ENCODE measurements at places on chromosomes 11 and 22.

DNA sequence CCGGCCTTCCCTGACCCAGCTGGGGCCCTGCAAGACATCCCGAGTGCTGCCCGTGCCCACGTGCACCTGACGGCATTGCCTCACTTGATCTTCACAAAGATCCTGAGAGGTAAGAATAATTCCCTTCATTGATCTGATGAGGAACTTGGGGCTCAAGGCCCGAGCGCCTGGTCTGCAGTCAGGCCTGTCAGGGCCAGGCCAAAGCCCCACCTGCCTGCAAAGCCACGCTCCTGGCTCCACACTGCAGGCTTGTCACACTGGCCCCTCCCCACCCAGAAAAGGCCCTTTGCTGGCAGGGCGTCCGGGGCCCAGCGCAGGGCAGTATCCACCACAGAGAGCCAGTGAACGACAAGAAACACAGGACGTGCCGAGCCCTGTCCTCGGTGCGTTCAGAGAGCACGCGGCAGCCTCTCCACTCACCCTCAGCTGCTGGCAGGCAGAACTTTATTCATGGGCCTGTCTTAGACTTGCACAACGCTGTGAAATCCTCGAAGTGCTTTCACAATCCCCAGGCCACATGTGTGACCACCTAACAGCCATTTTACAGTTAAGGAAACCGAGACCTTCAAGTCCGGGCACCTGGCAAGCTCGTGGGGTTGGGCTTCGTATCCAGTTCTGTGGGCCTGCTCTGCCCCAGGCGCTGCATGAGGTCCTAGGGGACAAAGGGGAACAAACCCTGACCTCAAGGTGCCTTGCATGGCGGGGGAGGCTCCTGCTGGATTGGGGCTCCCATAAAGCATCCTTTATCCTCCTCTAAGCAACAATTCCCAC lies 14.8 kb downstream of the KIAA0930 start:
- DNase-seq = peak; percentile 19

DNA sequence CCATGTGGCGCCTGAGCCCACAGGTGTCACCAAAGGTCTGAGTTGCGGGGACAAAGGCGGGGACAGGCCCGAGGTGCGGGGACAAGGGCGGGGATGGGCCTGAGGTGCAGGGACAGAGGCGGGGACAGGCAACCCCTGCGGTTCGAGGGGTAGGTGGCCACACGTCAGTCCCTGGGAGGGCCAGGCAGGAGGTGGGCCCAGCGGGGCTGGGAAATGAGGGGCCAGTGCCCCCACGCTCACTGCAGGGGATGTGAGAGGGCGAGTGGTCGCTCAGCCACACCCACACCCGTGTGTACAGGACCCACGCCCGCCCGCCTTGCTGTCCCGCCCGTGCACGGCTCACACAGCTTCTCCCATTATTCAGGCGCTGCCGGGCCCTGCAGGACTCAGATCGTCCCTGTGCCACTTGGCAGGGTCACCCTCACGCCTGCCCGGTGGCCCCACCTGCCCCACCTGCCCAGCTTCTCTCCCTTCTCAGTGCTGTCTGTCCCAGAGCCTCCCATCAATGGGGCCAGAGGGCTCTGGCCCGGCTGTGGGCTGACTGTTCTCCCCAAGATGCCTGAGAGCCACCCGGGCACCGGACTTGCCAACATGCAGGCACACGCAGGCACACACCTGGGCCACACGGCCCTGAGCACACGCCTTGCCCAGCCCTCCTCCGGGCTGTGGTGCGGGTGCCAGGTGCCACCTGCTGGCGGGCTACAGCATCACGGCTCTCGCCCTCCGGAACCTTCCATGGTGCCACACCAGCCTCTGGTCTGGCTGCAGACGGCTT lies 14.2 kb upstream of the MUC6 start:
- peak; percentile 64 for DNase-seq

- DNase-seq = no peak
Measured at GRCh38 chr11:7671347-7672215, 1.7 kb downstream of the CYB5R2 start.

DNA sequence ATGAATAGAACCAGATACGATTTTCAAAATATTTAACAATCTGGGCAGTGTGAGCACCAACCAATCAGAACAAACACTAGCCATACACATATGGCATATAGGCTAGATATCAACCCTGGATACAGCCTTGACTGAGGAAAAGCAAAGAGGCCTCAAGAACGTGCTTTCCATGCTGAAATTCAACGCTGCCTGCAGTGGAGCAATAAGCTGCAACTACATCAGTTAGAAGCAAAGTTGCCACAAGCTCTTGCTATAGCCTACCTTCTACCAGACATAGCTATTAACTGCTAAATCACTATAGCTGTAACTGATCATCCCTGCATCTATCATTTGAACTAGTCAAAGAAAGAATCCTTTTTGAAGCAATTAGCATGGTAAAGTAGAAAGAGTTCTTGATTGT lies 42.5 kb downstream of the DENND5A start:
- DNase-seq = no peak

- DNase-seq = peak; percentile 64
Measured at GRCh38 chr11:106156290-106156937, 79.0 kb downstream of the AASDHPPT start.

DNA sequence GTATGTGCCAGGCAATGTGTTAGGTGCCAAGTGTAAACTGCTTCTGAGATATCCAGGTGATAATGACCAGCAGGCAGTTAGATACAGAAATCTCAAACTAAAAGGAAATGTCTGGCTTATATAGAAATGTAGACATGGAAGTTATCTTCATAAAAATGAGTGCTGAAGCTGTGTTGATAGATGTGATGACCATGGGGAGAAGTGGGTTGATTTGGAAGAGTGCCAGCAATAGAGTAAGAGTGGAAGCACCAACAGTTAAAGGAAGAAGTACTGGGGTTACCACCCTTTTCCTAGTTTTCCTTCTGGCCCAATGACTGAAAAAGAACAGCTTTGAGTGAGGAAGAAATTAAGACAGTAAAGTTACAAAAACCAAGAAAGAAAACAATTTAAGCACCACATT lies 68.5 kb downstream of the C2CD3 start:
- DNase-seq = no peak

GRCh38 chr11:130858215-130858614 lies 58.1 kb downstream of the SNX19 start:
- DNase-seq = no peak

- no peak for DNase-seq
Measured at GRCh38 chr11:17001806-17002205, 12.4 kb downstream of the PLEKHA7 start.

- no peak for DNase-seq
Measured at GRCh38 chr11:118060869-118061268, 16.0 kb upstream of the TMPRSS4 start.

DNA sequence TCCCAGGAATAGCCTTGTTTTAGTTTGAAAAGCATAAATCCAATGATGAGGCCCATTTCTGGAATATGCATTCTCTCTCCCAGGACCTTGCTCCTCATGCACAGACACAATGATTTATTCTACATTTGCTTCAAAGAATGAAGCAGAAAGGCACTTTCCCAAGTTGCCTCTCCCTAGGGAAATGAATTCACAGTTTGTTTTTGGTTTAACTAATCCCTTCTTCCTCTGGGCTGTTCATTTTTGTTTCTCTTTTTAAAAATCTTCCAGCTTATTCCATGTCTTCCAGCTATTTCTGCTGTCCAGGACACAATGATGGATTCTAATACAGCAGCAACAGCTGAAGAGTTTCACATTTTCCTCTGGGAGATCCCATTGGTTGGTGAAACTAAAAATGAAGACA lies 1529.2 kb upstream of the TENM4 start:
- no peak for DNase-seq

GRCh38 chr22:32583921-32584335 lies 109.3 kb downstream of the FBXO7 start:
- DNase-seq = peak; percentile 11

- peak; percentile 74 for DNase-seq
Measured at GRCh38 chr11:20158597-20159257, 1.5 kb downstream of the DBX1 start.

GRCh38 chr11:10655943-10656576 lies 37.5 kb downstream of the IRAG1 start:
- DNase-seq = peak; percentile 75

GRCh38 chr22:48182846-48183805 lies 1420.7 kb downstream of the TBC1D22A start:
- no peak for DNase-seq

- no peak for DNase-seq
Measured at GRCh38 chr11:8030526-8031247, 43.5 kb downstream of the EIF3F start.

- DNase-seq = no peak
Measured at GRCh38 chr11:109648804-109649203, 226.8 kb downstream of the C11orf87 start.

GRCh38 chr11:63552921-63553320 lies 10.3 kb downstream of the PLAAT2 start:
- no peak for DNase-seq

DNA sequence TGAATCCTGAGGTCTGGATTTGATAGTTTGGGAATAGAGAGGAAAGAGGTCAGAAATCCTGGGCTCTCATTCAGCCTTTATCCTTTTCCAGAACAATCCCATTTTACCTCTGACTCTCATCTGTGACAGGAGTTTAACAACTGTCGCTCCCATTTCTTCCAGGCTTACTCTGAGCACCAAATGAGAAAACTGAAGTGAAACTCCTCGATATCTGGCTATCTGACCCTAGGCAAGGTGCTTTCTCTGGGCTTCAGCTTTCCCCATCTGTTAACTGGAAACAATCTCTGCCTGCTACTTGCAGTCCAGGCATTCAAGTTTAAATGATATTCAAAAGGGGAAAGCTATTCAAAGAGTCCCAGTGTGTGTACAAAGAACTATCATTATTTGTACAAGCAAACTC lies 50.1 kb downstream of the NRXN2 start:
- DNase-seq = no peak

- no peak for DNase-seq
Measured at GRCh38 chr22:19664951-19665783, 49.1 kb upstream of the SEPTIN5 start.

GRCh38 chr11:61765550-61766253 lies 13.3 kb downstream of the MYRF start:
- DNase-seq = no peak

DNA sequence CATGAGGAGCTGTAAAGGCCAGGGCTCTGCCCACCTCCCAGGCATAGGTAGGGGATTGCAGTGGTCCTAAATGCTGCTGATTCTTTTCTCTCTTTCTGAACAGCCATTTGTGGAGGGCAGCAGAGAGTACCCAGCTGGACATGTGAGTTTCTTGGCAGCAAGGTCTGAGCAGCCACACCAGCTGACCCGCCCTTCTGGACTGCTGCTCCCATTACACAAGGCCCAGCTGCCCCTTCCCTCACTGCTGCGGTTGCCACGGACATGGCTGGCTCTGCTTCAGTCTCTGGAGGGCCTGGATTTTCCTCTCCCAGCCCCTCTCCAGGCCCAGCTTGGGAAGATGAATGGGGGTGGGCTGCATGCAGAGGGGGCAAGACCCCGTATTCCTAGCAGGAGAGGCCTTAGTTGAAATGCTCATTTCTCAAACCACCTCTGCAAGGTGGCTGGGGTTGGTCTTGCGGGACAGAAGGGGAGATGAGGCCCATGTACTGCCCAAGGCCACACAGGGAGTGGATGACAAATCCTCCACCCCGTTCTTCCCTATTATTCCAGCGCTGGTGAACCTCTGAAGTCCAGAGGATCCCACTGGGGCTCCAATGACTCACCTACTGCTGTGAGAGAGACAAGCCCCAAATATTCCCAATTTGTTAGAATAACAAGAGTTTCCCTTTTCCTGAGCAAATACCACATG lies 4.6 kb downstream of the LGALS12 start:
- peak; percentile 36 for DNase-seq

- peak; percentile 1 for DNase-seq
Measured at GRCh38 chr11:82754410-82754809, 20.7 kb upstream of the FAM181B start.

DNA sequence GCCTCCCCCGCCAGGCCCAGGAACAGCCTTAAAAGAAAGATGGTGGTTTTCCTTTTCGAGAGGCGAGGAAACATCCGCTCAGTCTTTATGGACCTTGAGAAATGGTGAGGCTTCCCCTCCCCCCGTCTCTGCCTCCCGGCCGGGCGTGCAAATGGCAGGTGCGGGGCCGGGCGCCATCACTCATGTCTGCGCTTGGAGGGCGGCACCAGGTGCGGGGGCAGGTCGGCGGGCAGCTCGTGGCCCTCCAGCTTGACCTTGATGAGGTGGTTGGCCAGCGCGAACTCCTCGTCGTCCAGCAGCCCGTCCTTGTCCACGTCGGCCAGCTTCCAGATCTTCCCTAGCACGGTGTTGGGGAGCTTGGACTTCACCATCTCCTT lies 9.7 kb upstream of the CDC42BPG start:
- DNase-seq = no peak

- peak; percentile 29 for DNase-seq
Measured at GRCh38 chr11:77677138-77677537, 39.5 kb upstream of the CLNS1A start.

DNA sequence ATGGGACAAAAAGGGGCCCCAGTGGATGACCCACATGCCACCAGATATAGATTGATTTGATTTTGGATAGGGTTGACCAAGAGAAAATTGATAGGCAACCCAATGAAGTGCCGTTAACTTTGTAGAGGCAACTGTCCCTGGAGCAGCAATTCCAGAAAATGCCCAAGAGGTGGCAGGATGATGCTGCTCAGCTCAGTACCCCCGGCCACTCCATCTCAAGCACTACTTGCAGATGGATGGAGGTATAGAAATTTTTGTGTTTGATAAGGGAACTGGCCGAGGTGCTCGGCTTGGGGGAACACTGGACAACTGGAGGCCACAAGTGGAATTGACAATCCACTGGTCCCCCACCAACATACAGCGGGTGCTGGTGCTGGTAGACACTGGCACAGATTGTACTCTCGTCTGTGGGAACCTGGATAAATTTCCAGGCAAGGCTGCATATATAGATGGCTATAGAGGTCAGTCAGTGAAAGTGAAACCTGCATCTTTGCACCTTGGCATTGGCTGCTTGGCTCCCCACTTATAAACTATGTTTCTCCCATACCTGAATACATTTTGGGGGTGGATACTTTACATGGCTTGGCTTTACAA lies 86.3 kb downstream of the CCDC83 start:
- peak; percentile 73 for DNase-seq

DNA sequence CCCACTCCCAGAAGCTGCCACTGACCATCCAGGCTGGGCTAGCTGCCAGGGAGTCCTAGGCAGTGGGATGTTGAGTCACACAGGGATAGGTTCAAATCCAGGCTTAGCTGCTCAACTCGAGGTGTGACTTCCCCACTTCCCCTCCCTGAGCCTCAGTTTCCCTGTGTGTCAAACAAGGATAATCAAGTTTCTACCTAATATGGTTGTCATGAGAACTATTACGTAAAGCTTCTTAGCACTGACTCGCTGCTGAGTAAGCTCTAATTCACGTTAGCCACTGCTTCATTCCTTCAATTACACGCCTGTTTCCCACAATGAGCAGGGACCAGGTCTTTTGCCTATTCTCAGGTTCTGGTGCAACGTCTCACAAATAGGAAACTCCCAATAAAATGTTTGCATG lies 67.7 kb downstream of the SEZ6L start:
- DNase-seq = peak; percentile 11

- DNase-seq = no peak
Measured at GRCh38 chr11:121191818-121192217, 90.8 kb downstream of the TECTA start.
